ENCODE measurements at places on chromosomes 1 and 21.

DNA sequence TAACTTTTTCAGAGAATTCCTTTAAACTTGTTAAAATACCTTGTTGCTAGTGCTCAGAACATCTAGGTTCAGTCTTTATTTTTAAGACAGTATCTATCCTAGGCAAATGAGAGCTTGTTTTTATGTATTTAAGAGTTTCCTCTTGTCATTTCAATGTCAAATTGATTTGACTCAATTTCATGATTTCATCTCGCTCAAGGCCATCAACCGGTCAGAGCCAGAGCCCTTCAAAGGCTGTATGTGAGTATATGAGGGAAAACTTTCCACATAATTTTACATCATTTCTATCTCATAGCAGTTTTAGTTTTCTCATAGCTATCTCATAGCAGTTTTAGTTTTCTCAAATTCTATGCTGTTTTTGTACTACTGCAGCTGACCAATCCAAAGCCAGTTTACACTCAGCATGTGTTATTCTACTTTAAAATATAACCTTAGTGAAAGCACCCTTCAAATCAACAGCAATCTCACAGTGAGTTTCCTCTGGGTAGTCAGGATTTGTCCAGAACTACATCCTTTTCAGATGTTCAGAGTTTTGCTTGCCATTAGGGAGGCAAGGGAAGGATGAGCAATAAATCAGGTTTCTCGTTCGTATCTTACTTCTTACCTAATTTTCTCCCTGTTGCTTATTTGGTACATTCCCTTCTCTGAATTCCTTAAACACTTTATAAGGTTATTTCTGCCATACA, 12.7 kb downstream of the HNRNPU start:
- DNase-seq, result no peak

GRCh38 chr1:231206856-231207255, 34.2 kb upstream of the GNPAT start:
- no peak for DNase-seq

DNA sequence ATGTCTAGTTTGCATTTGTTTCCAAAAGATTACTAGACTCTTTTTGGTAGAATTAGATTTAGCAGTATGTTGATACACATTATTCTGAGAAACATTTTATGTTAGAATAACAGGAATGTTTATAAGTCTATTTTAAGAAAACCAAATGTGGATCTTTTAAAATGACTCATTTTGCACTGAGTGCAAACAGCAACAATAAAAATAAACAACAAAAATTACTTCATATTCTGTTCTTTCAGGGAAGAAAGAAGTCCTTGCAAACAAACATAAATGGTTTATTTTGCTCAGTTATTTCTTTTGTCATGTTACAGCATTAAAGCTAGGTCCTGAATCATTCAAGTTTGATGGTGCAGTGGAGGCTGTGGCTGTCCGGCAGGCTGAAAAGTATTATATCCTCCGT, 106.8 kb upstream of the TENT5C start:
- no peak for DNase-seq

GRCh38 chr1:182731852-182732575, 47.6 kb upstream of the RGS8 start:
- DNase-seq, result no peak

- DNase-seq, result no peak
Observed at GRCh38 chr1:209045331-209046057, 538.0 kb upstream of the CAMK1G start.

DNA sequence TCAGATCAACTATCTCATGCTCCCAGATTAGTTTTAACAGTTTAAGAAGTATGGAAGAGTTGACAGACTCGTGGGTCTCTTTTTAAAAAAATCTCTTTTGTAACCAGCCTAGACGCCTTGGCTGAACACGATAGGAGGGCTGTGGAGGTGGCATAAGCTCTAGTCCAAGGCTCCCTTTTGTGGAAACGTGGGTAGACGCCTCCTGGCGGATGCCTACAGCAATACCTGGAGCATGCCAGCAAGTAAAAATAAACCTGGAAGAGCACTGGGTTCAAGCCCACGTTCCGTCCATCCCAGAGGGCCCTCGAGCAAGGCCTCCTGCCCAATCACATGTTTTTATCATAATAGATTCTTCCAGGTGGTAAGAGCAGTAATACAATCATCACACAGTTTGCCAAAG, 87.9 kb downstream of the RGS7 start:
- DNase-seq, result peak; percentile 56
